ENCODE measurements at places on chromosomes 4 and X.
A peak's percentile ranks its signal among the peaks of the same experiment; 100 is the strongest.

- DNase-seq, result no peak
These were observed 99.5 kb upstream of the BLTP1 start for GRCh38 chr4:122052677-122053076.

DNA sequence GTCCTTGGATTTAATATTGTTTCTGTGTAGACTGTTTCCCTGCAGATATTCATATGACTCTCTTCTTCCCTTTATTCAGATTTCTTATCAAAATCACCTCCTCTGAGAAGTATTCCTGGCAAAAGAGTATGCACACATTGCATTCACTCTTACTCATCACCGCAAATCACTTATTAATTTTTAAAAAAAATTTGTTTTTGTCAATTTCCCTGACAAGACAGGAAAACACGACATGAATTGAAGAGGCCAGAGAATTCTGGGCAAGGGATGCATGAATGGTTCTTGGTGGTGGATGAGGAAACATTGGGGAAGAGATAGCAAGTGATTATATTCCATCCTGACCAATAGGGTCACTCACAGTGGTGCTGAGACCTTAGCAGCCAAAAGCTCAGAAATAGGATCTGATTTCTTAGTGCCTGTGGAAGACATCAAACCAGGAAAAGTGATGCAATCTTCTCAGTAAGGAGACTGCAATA, 522.5 kb upstream of the AGA start:
- DNase-seq, result peak; percentile 66

GRCh38 chr4:80082693-80083092, 9.7 kb upstream of the ANTXR2 start:
- DNase-seq, result no peak

- DNase-seq, result peak; percentile 80
These were observed 125.4 kb downstream of the BCOR start for GRCh38 chrX:39972340-39972739.

GRCh38 chr4:16250661-16251365, 24.5 kb upstream of the TAPT1 start:
- peak; percentile 83 for DNase-seq

DNA sequence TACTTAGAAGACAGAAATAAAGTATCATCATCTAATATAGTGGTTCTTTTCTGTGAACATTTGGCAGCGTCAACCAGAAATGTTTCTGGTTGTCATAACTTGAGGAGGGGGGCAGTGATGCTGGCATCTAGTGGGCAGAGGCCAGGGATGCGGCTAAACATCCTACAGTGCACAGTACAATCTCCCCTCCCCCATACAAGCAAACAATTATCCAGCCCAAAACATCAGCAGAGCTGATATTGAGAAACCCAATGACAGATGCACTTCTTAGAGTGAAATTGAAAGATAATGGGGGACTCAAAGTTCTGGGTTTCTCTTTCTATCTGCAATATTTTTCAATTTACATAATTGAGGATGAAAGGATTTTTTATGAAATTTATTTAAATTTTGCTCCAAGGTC, 1.9 kb upstream of the EIF1AX start:
- no peak for DNase-seq

DNA sequence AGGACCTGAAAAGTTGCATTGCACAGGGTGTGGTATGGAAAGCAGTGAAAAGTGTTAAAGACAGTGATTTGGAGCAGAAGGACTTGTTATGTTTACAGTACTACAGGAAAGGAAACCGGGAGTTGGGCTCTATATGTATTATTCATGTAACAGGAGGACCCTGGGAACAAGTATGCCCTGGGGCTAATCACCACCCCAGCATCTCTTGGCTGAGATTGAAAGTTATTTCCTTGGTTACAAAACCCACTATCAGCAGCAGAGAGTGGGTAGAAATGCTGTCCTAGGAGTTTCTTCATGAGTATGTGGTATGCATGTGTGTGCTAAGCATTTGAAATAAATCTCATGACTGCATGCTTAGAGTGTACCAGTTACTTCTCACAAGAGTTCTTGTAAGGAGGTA, 46.9 kb downstream of the STK32B start:
- DNase-seq, result no peak

GRCh38 chrX:68059469-68059868, 373.8 kb downstream of the OPHN1 start:
- no peak for DNase-seq

- no peak for DNase-seq
These were observed 99.4 kb upstream of the RASGEF1B start for GRCh38 chr4:81571105-81571504.

DNA sequence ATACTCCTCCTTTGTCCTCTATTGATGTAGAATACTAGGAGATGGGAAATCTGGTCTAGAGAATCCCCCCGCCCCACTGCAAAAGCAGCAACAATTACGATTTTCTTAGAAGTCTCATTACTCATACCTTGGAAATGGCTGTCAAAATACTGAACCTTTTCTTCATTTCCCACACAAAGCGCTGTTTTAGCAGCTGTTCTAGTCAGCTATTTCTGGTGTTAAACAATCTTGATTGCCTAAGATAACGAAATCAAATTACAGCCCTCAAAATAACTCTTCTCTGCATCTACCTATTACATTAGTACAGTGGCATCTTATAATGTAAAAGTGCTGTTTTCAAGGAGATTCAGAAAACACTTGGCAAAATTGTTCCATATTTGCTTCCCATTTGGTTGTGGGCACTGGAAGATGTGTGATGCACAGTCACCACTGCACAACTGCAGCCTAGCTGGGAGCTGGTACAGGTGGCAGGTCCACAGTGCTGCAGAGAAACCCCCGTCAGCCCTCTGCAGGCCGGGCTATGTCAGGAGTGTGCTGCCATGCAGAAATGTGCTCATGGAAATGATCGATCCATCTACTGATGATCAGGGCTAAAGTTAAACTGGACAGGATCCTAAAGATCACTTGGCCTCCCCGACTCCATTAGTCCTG, 50.4 kb downstream of the TBC1D9 start:
- peak; percentile 38 for DNase-seq

DNA sequence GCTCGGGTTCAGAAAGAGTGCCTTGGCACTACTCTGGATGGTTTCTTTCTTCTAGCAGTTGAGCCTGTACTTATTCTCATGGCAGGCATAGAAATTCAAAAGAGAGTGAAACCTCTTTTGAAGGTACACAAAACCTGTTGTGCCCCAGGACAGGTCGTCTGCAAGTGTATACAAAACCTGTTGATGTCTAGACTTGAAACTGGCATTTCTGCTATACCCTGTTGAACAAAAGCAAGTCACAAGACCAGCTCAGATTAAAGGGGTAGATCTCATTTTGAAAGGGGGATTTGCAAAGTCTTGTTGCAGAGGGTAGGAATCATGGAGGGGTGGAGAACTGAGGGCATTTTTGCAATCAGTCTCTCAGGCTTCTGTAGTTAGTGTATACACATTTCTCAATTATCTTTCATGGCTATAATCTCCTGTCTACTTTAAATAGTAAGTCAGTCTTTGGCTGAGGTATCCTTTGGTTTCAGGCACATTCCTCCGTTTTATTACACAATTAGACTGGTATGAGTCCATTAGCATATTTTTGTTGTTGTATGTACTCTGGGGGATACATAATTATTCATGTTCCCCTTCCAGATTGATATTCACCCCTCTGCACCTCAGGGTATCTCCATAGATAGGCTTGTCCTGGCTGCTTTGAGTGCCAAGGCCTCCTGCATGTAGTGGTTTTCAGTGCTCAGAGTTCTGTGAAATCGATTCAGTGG, 251.4 kb downstream of the DTHD1 start:
- DNase-seq, result peak; percentile 5

DNA sequence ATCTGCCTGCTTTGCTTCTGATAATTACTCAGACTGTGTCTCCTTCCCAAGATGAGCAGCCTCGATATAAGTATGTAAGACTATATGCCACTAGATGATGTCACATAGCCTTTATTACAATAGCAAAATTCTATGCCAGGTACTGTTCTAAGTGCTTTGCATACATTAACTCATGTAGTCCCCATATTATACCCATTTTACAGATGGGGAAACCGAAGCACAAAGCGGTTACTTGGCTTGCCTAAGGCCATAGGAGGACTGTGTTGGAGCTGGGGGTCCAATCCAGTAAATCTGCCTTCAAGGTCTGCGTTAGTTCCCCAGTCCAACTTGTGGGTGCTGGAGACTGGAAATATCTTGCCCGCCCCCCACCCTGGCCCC, 826 bp upstream of the SCML1 start:
- no peak for DNase-seq

DNA sequence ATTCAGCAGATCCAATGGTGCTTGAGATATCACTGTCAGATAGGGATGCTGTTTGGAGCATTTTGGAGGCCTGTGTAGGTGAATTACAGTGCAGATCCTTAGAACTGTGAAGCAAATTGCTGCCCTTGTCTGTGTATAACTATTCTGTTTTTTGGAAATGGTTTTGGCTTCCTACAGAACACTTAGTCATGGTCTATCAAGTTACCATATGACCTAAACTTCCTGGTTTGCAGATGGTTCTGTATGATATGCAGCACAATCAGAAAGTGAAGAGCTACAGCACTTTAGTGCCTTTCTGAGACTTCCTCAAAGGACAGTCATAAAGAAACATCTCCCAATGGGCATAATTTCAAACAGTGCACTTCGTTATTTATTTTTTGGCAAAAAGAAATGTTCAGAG, 688.6 kb downstream of the SH3BGRL start:
- no peak for DNase-seq

- no peak for DNase-seq
These were observed 597.8 kb downstream of the BCOR start for GRCh38 chrX:39499996-39500395.

- peak; percentile 74 for DNase-seq
These were observed 107.6 kb downstream of the PDLIM5 start for GRCh38 chr4:94559351-94559806.
